Hematopoietic multipotent progenitor cell treated with erythropoietin and hydrocortisone succinate and interleukin-3 and kit ligand, for 17 days (in vitro differentiated cells): ENCODE measurements at places on chromosomes 3 and 15.

GRCh38 chr15:77386626-77387025 is 33.3 kb downstream of the PEAK1 start:
- DNase-seq = no peak

GRCh38 chr15:98753726-98754656 is 105.7 kb downstream of the IGF1R start:
- DNase-seq = peak; percentile 40

GRCh38 chr3:33063651-33064051 is 33.3 kb downstream of the GLB1 start:
- no peak for DNase-seq

GRCh38 chr3:83655083-83655482 is 1303.7 kb upstream of the CADM2 start:
- no peak for DNase-seq

DNA sequence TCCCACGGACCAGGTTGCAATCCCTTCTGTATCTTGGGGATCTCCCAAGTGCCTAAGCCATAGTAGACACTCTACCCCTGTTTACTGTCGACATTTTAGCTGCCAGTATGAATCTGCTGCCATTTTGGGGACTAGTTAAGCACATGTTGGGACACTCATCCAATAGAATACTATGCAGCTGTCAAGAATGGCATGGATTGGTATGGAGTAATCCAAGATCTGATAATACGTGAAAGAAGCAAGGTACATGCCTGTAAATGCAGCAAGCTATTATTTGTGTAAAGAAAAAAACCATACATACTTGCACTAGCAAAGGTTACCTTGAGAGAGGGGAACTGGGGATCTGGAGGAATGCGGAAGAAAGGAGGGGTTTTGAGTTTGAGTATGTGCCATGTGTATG is 129.3 kb downstream of the SMAD6 start:
- DNase-seq = no peak

- no peak for DNase-seq
Observed at GRCh38 chr15:20341901-20342600, 199.5 kb downstream of the GOLGA6L6 start.

- DNase-seq = no peak
Observed at GRCh38 chr15:93312891-93313486, 224.0 kb upstream of the RGMA start.

DNA sequence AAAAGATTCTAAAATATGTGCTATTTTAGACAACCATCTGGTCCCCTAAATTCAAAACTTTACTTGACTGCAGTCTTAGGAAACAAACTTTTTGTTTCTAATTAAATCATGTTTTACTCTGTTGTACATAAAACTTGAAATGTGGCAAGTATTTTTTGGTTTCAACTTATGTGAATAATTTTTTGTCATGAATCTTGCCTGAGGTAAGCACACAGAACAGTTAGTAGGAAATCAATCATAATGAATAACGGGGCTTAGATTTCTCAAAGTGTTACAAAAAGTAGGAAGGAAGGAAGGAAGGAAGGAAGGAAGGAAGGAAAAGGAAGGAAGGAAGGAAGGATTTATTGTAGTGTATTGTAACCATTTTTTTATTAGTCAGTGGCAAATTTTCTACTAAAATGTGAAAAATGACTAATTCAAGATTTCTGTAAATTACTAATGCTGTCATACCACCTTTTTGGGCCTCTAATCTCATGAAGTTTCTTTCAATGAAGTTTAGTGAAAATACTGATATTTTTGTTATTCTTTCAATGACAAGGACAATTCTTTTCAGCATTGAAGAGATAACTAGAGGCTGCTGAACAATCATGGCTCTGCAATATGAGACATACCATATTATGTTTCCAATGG is 1689.2 kb downstream of the OTOL1 start:
- no peak for DNase-seq

DNA sequence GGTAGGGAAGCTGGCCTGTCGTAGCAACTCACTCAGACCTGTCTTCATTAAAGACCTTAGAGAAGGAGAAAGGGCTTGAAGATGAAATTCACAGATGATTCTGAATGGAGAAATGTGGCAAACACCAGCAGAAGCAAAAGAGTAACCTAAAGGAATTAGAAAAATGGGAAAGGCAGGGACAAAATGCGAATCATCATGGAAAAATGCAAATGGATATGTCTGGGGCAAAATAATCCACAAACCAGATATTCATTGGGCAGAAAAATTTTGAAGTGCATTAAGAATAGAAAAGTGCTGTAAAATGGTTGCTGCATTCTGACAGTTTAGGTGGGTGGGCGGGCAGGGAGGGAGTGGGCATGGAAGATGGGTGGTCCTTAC is 156.9 kb upstream of the RASGRP1 start:
- DNase-seq = no peak

DNA sequence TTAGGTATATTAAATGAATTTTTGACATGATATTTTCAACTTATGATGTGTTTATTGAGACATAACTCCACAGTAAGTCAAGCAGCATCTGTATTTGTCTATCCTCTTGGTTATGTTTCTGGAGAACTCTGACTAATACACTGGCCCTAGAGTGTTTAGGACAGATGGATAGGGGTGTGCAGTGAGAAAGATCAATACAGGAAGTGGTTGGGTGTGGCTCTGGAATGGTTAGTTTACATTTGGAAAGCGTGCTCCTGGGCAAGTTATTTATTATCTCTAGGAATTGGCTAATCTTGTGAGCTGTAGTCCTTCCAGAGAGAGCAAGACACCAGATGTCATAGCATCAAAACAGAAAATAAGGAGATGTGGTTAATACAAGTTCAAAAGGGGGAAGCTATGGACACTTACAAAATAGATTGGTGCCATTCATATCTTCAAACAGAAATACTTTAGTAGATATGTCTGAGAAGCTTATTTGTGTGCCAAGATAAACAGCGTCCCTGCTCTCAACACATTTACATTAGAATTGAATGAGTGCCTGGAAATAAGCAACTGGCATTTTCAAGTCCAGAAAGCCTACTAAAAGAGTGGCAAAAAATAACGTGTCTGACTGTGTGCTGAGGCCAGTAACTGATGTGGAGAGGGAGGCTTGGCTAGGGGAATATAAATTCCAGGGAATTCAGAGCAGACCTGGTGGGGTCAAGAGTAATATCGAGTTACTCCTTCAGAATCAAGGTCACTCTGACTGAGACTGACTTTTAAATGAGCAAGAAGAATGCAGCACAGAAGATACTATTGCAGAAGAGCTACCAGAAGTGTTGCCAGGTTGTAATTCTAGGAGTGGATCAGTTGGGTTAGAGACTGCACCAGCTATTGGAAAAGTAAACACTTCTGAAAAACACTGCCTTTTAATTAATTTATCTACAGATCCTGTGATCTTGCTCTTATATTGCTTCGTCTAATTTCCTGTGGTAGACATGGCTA is 33.4 kb upstream of the PLAAT1 start:
- DNase-seq = no peak

GRCh38 chr3:136068708-136069107 is 103.2 kb downstream of the PPP2R3A start:
- no peak for DNase-seq

DNA sequence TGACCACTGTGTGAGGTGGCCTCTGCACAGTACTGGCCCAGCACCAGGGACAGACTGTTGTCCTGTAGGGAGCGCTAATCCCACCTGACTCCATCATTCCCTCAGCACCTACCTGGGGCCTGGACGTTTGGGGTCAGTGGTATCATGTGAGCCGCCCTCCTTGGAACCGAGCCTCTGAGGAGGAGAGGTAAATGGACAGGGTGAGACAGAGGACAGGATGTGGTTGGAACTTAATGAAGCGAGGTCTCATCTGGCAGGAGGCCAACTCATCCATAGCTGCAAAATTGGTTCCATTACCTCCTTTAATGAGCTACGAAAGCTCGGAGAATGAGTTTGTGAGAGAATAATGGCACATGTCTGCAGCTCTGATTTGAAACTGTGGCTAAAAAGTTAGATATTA is 13.9 kb downstream of the MAPKAPK3 start:
- no peak for DNase-seq

GRCh38 chr3:169103951-169104941 is 559.3 kb downstream of the MECOM start:
- no peak for DNase-seq

DNA sequence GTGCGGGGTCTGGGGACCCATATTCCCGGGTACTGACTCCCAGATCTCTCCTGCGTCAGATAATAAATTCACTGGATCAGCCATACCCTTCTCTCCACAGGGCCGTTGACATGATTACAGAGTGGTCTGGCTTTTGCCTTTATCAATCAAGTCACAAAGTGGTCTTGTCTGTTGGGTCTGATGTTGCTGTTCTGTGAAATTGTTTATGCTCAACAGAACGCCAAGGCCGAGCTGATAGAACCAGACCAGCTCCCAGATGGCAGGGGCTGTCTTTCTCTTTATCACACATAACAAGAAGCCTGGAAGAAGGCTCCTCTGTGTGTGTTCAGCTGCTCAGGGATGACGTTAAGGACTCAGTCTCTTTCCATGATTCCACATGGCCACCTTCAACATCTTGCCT is 751 bp upstream of the DCLK3 start:
- DNase-seq = no peak

- no peak for DNase-seq
Observed at GRCh38 chr3:184927796-184928315, 115.9 kb downstream of the VPS8 start.

- peak; percentile 44 for DNase-seq
Observed at GRCh38 chr15:42084465-42085235, 9.7 kb downstream of the PLA2G4D start.

DNA sequence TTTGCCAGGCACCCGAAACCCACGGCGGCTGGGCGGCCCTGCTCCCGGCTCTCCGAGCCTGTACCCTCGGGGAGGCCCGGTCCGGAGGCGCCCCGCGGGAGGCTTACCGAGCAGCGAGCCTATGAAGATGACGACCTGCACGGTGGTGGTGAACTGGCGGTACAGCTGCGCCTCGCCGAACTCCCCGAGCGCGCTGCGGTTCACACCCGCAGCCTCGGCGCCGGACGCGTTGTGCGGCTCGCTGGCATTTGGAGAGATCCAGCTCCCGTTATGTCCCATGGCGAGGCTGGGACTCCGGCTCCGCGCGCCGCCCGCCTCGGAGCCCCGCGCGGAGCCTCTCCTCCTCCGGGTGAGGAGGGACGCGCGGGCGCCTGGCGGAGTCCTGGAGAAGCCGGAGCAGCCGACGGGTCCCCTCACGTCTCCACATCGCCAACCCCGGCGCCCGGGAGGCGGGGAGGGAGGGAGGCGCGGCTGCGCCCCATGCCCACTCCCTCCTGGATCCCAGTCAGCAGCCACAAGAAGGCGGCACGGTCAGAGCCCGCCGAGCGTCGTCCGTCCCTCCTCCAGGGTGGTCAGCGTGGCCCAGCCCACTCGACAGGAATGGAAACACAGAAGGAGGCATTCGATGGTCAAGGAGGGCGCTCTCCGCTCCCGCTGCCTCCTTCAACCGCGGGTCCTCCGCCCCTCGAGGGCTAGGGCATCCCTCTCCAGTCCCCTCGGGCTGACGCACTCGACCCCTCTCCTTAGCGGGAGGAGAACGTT is at the start of gene GPR176:
Gene GPR176, minus strand, starts transcription at position 519 of the 762 bp plus-strand sequence. Its CDS starts 240 bp downstream, at position 279.
- no peak for DNase-seq

DNA sequence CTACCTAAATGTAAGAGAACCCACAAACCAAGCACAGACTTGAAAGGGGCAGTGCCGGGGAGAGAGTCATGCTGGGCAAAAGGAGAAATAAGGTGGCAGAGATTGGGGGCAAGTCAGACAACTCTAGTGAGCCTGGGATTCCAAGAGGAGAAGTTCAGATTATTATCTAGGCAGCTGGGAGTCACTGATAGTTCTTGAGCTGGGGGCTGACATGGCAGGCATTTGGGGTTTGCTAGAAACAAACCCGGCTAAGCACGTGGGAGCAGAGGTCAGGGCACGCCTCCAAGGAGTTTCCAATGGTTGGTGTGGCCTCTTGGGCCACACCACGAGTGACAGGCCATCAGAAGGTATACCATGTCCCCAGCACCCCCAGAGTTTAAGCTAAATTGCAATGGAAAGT is 27.6 kb downstream of the SLC6A6 start:
- no peak for DNase-seq

- DNase-seq = no peak
Observed at GRCh38 chr15:34355241-34355640, 11.8 kb downstream of the LPCAT4 start.

DNA sequence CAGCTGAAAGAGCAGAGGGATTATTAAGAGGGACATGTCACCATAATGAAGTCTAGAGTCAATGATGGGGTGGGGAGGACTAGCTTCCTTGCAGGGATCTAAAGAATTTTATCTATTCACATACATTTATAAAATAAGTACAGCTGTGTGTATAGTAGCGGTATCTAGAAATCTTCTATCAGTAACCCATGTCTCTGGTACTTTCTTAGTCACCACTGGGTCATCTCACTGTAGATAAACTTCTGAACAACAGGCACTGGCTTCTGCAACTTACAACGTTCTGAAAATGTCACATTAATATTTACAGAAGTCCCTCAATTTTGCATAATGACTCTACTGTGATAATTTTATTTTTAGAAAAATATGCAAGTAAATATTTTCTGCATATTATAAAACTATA is 401.7 kb downstream of the TBC1D5 start:
- no peak for DNase-seq

DNA sequence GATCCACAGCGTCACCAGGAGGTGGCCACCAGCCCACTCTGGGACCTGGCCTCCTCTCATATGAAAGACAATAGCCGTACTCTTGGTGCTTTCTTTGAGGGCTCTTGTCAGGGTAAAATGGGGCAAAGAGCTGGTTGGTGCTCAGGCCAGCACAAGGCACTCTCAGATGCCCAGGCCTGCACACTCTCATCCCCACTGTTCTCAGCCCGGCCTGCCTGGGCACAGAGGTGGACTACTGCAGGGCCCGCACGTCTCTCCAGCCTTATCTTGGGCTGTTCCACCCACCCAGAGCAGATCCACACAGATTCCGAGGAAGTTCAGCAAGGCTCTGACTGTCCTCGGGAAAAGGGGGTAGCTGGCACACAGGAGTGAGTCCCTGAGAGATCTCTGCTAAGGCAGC is 122.8 kb upstream of the PRR20G start:
- DNase-seq = no peak

DNA sequence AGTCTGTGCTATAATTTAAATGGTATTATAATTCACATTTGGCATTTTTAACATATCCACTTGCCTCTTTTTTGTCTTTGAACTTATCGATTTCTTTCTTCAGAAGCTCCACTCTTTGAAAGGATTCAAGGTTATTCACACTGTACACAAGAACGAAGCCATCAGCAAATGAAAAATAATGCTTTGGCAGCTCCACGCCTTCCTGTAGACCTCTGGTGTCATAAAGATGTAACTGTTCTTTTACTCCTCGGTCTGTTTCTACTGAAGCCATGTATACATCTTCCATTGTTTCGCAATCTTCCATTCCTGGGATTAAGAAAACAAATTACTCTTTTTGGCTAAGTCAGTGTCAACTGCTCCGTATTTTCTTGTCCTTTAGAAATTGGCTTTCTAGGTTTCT is 16.0 kb downstream of the NKIRAS1 start:
- DNase-seq = no peak

GRCh38 chr3:113659101-113659541 is 37.3 kb downstream of the USF3 start:
- no peak for DNase-seq

- DNase-seq = no peak
Observed at GRCh38 chr15:92861742-92862141, 38.4 kb upstream of the CHD2 start.

- DNase-seq = no peak
Observed at GRCh38 chr3:3499987-3500386, 299.2 kb upstream of the LRRN1 start.
